Cardiac muscle cell (in vitro differentiated cells and primary cell): ENCODE measurements at places on chromosomes 6 and 20. TPM values are rescaled to one million over a fixed set of nuclear protein-coding genes. Genes with fewer than 3 reads are reported as not detected.

GRCh38 chr6:65701325-65701724, 5.7 kb downstream of the EYS start:
- no peak for DNase-seq

The PRL gene
- total RNA-seq, result not detected in 2 replicates

DNA sequence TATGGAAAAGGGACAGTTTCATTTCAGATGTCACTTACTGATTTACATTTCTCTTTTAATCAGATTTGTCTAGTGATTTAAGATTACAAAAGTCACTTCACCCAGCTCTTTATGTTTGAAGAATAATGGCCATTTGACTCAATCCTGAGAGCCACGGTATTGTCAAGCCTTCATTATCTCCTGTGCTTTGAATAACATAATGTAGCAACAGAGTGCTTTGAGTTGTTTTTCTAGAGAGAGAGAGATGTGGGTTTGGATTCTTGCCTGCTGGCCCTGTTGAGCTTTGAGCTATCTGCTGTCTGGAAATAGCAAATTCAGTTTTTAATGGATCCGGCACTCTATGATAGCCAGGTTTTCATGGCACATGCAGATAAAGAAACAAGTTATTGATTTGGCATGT, 478.4 kb upstream of the SOX4 start:
- peak; percentile 83 for DNase-seq

DNA sequence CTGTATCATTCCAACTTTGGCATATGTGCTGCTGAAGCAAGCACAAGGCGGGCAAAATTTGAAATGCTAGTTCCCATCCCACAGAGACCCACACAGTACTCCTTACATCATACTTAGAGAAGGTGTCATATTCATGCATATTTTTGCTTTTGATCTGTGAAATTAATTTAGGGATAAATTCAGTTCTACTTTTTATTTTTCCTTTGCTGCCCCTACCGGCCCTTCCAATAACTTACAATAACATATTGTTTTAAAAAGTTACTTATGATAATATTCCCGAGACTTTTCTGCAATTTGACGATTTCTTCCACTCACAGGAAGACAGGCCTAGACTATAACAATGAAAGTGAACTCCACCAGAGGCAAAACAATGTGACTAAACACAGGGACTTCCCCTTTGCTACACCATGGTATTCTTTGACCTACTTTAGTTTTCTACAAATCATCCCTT, 35.0 kb downstream of the SESN1 start:
- no peak for DNase-seq

The SLC12A5 gene
- total RNA-seq, result 7.6 and 8.3 TPM in 2 replicates

- DNase-seq, result no peak
These were observed 37.3 kb upstream of the BTN3A2 start for GRCh38 chr6:26327450-26328264.

GRCh38 chr6:118080547-118080946, 173.5 kb downstream of the SLC35F1 start:
- no peak for DNase-seq

The MCHR2 gene
- total RNA-seq, result not detected in 2 replicates

DNA sequence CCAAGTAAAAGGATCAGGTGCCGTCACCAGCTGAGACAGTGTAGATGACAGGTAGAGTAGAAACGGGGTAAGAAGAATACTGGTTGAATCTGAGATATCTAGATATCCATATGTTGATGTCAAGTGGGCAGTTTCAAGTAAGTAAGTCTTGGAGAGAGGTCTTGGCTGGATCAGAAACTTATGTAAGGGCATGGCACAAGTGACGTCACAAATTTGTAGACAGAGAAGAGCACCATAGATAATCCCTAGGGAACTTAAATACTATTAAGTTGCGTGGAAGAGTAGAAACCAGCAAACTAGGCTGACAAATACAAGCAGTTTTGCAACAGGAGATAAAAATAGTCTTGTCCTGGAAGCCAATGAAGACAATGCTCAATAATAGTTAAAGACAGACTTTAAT, 123.2 kb downstream of the KHDRBS2 start:
- no peak for DNase-seq

The RRAGD gene
- total RNA-seq, result 32.4 and 33.2 TPM in 2 replicates

DNA sequence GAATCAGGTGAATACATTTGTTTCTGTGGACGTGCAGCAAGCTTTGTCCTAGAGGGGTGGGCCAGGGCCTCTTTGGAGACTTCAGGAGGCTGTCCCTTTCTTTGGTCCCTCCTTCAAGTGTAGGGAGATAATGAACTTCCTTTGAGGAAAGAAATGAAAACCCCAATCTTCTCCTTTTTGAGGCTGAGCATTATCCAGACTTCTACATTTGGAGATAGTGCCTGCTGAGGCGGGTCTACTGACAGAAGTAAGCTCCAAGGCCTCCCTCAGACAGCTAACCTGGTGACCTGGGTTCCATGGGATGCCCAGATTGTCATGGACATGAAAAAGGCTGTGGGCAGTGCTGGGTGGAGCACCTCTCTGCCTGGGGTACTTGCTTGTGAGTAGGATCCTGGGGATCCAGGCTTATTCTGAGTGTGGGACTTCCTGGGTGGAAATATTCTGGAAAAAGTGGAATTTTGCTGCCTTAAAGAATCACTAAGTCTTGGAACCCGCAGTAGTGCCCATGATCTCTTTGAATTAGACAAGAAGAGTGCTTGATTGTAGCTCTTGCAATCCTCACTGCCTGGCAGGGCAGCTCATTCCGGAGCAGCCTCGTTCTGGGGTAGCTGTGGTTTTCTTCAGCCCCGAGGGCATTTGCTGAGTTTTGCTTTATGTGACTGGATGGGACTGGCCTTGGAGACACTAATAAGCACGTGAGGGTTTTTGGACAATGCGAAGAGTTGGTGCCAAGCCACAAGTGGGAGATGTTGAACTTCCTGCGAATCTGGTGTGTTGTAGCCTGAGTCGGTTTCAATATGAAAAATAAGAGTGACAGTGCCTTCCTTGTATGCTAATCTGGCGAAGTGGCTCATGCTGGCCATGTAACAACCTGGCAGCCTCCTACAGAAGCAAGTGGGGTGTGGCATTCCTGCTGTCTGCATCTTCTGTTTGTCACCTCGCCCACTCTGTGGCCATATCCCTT, 28.1 kb downstream of the SNRNP48 start:
- peak; percentile 94 for DNase-seq

- DNase-seq, result peak; percentile 45
These were observed 778 bp downstream of the PSMG4 start for GRCh38 chr6:3259491-3259958.

DNA sequence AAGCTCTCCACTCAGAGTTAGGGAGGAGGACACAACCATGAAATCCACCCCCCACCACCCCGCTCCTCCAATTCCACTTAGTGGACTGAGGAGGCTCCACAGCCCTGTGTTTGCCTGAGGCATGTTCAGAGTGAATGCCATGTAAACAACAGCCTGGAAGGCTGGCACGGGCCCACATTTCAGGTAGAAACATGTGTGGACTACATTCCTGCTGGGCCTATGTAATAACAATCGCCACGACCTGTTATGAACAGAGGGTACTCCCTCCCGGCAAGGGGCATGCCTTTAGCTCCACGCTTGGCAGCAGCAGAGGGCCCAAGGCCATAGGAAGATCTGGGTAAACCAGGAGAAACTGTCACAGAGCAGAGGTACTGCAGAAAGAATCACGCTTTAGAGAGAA, 65.5 kb downstream of the ISM1 start:
- no peak for DNase-seq

DNA sequence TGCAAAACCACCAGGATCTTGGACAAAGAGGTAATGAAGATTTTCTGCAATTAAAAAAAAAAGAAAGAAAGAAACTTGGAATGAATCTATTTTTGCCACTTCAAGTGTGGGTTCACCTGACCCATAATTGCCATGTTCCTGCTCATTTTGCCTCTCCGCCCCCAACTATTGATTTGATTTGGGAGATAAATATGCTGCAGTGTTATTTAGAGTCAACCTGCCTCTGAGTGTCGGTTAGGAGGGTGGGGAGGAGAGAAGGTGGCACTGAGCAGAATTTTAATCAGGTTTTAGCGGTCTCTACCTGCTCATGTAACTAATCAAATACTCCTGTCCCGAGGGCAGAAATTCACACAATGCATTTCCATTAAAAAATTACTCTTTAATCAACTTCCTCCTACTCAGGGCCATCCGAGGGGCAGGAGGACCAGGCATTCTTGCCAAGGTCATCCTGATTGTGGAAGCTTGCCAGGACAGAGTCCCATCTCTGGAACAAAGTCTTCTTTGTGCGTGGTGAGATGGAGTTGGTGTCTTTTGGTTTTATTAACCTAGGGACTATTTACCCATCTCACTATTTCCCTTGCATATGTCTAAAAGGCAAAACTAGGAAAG, 300.1 kb downstream of the CDH26 start:
- DNase-seq, result no peak

DNA sequence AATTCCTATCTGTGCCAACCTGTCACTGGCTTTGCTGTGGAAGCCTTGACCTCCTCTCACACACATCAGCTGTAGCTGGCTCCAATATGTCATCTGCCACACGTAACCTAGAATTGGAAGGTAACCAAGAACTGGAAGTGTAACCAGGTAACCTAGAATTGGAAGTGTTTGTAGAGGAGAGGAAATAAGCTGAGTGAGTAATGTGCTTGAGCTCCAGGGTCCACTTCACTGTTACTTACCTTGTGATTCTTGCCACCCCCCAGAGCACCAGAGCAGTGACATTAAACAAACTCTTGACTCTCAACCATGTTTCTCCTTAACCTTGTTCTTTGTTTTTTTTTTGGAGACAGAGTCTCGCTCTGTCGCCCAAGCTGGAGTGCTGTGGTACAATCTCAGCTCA, 350.5 kb downstream of the NRN1 start:
- DNase-seq, result no peak

The MAS1 gene
- total RNA-seq, result not detected in 2 replicates

DNA sequence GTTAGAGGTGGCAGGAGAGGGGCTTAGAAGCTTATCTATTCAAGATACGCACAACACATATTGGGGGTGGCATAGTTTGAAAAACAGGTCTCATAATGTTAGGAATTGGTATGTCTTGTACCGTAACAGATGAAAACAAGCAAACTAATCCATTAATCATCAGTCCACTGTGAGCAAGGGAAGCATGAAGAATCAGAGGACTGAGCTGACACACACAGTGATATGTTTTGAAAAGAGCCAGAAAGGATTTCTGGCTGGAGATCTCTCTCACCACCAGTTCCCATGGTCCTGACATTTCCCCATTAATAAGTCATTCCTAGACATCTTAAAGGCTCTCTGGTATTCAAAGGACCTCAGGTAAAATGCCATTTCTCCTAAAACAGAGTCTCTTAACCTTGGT, 158.8 kb upstream of the PHACTR1 start:
- DNase-seq, result no peak

- DNase-seq, result no peak
These were observed 39.0 kb downstream of the TTLL9 start for GRCh38 chr20:31909253-31910070.

DNA sequence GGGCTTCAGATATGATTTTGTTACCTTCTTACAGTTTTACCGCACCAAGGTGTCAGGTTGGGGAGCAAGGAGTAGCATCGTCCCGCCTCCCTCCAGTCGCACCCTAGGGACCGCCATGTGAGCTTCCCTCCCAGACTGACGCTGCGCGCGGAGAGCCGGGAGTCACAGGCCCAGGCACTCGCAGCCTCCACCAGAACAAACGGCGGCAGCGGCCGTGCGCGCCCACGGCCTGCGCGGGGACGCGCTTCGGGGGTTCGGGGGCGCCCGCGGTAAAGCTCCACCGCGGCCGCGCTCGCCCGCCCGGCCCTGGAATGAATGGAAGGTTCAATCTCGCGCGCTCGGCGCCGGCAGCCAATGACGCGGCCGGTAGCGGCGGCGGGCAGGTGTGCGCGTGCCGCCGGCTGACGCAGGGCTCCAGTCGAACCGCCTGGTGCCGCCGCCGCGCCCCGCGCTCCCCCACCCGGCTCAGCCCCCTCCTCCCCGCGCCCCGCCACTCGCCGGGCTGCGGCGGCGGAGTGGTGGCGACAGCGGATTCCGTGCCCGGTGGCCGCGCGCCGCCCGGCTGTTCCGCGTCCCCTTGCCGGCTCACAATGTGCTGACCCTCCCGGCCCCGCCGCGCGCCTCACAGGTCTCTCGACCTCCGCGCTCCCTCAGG, 16.5 kb upstream of the LIN28B start:
- no peak for DNase-seq

- DNase-seq, result no peak
These were observed 5.9 kb downstream of the PTPRA start for GRCh38 chr20:2879146-2879545.

The VWA7 gene
- 16.1 and 24.7 TPM in 2 replicates for total RNA-seq

GRCh38 chr6:54935739-54936138, 89.2 kb downstream of the FAM83B start:
- DNase-seq, result peak; percentile 13

The CPNE1 gene
- 172 and 355 TPM in 2 replicates for total RNA-seq

- DNase-seq, result no peak
These were observed 996.0 kb upstream of the CITED2 start for GRCh38 chr6:140370441-140370840.

The ZNF334 gene
- 9.4 and 13.4 TPM in 2 replicates for total RNA-seq

DNA sequence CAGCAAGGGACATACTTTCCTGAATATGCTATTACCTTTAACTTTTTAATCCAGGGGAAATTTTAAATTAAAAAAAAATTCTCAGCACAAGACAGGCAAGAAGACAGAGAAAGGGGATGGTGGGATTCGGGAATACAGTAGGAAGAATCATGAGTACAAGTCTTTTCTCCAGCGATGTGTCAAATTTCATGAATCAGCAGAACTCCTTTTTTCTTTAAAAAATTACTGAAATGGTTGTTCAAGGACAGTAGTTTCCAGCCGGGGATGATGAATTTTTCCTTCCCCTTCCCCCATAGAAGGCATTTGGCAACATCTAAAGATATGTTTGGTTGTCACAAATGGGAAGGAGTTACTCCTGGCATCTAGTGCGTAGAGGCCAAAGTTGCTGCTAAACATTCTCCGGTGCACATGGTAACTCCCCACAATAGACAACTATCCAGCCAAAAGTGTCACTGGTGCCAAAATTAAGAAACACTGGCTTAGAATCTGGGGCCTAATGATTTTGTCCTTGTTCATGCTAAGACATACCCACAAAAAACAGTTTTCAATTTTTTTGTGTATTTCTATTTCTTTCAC, 450.2 kb downstream of the CBLN4 start:
- DNase-seq, result no peak

The BTN1A1 gene
- total RNA-seq, result not detected in 2 replicates

- no peak for DNase-seq
These were observed 111.2 kb upstream of the PRDM1 start for GRCh38 chr6:105974986-105975385.

The WFDC2 gene
- 0.95 and 3.0 TPM in 2 replicates for total RNA-seq

The NT5DC1 gene
- 14.1 and 16.9 TPM in 2 replicates for total RNA-seq
